ENCODE measurements at places on chromosomes 1 and 21. TPM values are rescaled to one million over a fixed set of nuclear protein-coding genes. Genes with fewer than 3 reads are reported as not detected.

The MNDA gene
- total RNA-seq, result not detected

The CD34 gene
- total RNA-seq, result not detected

The ZCCHC17 gene
- total RNA-seq, result 47.5 TPM

The PLK3 gene
- total RNA-seq, result 106 TPM

The CTTNBP2NL gene
- 38.7 TPM for total RNA-seq

The LCE3C gene
- not detected for total RNA-seq

The CNKSR1 gene
- total RNA-seq, result 38.2 TPM

The AK5 gene
- total RNA-seq, result 1.7 TPM

The OPRD1 gene
- total RNA-seq, result 0.17 TPM

The NEGR1 gene
- 2.0 TPM for total RNA-seq

The DNM3 gene
- total RNA-seq, result 6.4 TPM

The KCNA3 gene
- not detected for total RNA-seq

The S100A3 gene
- 58.6 TPM for total RNA-seq

The OR4F29 gene
- total RNA-seq, result not detected

The CNR2 gene
- total RNA-seq, result not detected
